Activated T-cell treated with anti-CD3 and anti-CD28 coated beads, Interleukin-2, amount 50 U/mL, for 72 hours (primary cell): ENCODE measurements at places on chromosomes 7 and 10. TPM values are rescaled to one million over a fixed set of nuclear protein-coding genes. Genes with fewer than 3 reads are reported as not detected.

NUDT5 gene
- 79.3 TPM for total RNA-seq

BTBD16 gene
- not detected for total RNA-seq

TEX36 gene
- not detected for total RNA-seq

ANKRD2 gene
- total RNA-seq = not detected

DNA sequence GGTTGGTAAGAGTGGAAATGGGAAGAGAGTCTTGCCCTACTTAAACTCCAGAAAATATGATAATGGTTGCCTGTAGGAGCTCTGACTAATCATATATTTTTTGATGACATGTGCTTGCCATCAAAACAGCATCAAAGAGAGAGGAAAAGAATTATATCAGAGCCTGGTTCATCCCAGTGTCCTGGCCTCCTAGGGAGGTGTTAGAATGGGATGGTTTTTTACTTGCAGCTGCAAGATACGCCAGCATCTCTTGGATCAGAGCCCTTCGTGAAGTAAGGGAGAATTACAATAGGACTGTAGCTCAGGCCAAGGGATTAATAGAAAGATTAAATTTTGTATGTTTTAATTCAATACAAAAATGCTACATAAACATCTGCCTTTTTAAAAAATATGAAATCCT lies 177.6 kb upstream of the HDAC9 start:
- H3K27ac ChIP-seq = no peak overlapping the region
- no peak overlapping the region for H3K4me3 ChIP-seq
- no peaks in the 10 kb centered on the region for H3K4me1 ChIP-seq
- DNase-seq = no peak

DNA sequence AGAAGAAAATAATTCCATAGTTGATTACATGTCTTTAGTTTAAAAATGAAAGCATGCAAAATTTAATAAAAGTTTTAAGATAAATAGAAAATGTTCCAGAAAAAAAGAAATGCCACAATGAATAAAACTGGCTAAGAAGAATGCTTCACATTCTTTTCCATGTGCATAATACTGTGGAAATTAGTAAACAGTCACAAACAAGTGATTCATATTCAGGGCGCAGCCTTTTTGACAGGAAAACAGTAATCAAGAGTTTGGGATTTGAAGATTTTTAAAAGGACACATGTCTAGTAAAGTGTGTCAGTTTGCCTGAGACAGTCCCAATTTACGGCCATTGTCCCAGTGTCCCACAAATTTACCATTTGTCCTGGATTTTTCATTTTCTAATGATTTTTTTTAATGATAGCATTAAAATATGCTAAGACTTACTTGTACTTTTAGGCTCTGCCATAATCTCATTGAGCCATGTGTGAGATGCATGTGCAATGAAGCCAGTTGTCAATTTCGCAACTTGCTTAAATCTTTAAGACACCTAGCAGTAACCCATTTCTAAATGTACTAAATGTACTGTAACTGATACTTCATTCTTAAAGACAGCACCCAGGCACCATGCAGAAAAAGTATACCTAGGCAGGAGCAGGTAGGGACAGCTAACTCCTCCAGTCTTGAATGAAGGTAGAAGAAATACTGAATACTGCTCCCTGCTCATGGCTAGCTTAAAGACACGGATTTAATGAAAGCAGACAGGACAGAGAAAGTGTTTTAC lies 46.9 kb downstream of the ZNF438 start:
- H3K27me3 ChIP-seq = no peaks in the 10 kb centered on the region
- no peak for DNase-seq
- peak overlapping the region; percentile 33 for H3K27ac ChIP-seq
- peaks cover 9% of the 10 kb centered on the region for H3K4me1 ChIP-seq
- peaks cover 3% of the 10 kb centered on the region for H3K36me3 ChIP-seq
- peak overlapping the region; percentile 32 for H3K4me3 ChIP-seq

DNA sequence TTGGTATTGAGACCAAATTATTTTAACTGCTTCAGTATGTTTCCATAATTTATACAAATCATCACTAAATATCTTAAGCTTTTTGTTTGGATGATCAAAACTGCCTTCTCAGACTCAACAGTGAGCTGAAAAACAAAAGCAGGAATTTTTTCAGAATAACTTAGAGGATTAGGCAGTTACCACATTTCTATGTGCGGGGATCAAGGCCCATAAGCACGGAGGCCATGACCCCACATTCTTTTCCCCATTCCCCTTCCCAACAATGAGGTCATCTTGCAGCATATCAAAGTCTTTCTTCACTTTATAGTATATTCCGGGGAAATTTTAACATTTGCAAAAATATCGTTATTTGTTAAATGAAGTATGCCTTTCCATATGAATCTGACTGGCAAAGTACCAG lies 125.8 kb downstream of the ELMO1 start:
- DNase-seq = no peak
- no peak overlapping the region for H3K4me3 ChIP-seq
- H3K4me1 ChIP-seq = peaks cover 20% of the 10 kb centered on the region
- no peak overlapping the region for H3K27ac ChIP-seq
- H3K27me3 ChIP-seq = no peaks in the 10 kb centered on the region

- H3K4me1 ChIP-seq = no peaks in the 10 kb centered on the region
- no peak overlapping the region for H3K4me3 ChIP-seq
- DNase-seq = no peak
- H3K27ac ChIP-seq = no peak overlapping the region
- no peaks in the 10 kb centered on the region for H3K27me3 ChIP-seq
Observed at GRCh38 chr7:93530701-93531100, 43.8 kb downstream of the CALCR start.

DNA sequence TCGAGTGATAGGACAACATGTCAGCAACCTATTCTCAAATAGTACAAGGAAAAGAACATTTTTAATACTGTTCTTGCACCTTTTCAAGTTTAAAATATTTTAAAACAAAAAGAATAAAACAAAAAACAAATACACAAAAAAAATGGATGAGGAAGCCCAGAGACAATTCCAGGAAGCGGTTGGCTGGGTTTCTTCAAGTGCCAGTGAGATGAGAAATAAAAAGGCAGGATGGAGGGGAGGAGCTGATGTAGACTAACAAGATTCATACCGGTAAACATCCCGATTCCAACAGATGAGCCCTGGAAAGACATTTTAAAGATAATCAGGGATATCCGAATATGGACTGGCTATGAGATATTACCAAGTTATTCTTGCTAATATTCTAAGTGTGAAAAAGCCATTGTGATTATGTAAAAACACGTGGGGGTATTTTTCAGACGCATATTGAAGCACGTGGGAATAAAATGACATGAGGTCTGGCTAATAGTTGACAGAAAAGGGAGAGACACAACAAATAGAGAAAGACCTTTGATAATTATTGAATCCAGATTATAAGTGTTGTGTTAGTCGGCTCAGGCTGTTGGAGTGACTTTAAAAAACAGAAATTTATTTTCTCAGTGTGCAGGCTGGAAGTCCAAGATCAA lies 101.3 kb upstream of the LRRC4 start:
- DNase-seq = no peak
- peaks cover 6% of the 10 kb centered on the region for H3K36me3 ChIP-seq

- no peaks in the 10 kb centered on the region for H3K36me3 ChIP-seq
- peaks cover 33% of the 10 kb centered on the region for H3K4me1 ChIP-seq
- no peak overlapping the region for H3K27ac ChIP-seq
- DNase-seq = peak; percentile 5
- H3K27me3 ChIP-seq = no peaks in the 10 kb centered on the region
Observed at GRCh38 chr7:152076324-152076821, 50.9 kb downstream of the GALNT11 start.

DNA sequence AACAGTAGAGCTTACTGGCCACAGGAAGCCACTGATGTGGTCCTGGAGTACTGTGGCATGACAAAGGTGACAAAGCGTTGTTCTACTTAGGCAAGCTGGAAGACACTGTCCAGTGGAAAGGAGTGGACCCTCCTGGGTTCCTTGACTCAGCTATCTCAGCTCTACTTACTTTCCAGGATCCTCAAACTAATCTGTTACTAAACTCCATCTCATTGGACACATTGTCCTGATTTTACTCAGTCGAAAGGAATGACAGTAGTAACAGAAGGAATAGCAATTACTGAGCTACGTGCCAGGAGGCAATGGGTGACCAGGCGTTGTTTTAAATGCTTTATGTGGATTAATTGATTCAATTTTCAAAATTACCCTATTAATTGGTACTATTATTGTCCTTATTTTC lies 41.6 kb downstream of the ABLIM1 start:
- H3K27ac ChIP-seq = no peak overlapping the region
- H3K4me3 ChIP-seq = no peak overlapping the region
- peaks cover 20% of the 10 kb centered on the region for H3K4me1 ChIP-seq
- H3K27me3 ChIP-seq = peaks cover 14% of the 10 kb centered on the region
- peaks cover 4% of the 10 kb centered on the region for H3K36me3 ChIP-seq
- DNase-seq = no peak

DNA sequence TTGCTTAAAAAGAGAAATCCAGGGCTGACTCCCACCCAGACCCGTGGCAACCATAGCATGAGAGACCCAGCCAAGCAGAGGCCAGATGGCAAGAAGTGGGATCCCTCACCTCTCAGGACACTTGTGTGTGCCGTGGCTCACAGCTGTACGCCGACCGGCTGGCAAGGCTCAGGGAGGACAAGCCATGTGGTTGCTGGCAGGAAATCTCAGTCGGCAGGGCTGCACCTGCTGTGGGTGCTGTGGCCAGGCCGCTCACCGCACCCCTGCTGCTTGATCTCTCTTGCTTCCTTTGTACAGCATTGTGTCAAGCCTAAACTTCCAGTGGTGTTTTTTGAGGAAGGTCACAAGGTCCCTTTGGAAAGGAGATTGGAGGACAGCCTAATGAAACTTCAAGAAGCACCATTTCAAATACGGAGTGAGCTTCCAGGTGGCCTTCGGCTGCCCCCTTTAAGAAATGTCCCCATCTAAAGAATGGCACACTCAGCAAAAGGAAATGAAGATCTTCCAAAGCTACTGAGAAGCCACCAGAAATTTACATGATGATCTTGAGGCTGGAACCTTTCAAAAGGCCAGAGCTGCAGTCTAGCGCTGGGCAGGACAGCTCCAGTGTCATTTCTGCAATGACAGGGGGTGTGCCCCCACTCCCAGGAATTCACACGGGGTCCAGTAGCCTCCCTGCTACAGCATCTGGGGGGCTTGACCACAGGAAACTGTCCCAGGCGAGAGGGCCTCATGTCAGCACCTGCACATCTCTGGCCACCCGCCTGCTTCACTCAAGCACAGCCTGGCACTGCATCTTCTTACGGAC lies 409.0 kb upstream of the MGMT start:
- peak; percentile 54 for DNase-seq
- H3K36me3 ChIP-seq = no peaks in the 10 kb centered on the region
- peaks cover 20% of the 10 kb centered on the region for H3K4me1 ChIP-seq

- no peak for DNase-seq
- no peaks in the 10 kb centered on the region for H3K27me3 ChIP-seq
- no peak overlapping the region for H3K27ac ChIP-seq
Observed at GRCh38 chr7:105454921-105455320, 66.2 kb upstream of the SRPK2 start.

DNA sequence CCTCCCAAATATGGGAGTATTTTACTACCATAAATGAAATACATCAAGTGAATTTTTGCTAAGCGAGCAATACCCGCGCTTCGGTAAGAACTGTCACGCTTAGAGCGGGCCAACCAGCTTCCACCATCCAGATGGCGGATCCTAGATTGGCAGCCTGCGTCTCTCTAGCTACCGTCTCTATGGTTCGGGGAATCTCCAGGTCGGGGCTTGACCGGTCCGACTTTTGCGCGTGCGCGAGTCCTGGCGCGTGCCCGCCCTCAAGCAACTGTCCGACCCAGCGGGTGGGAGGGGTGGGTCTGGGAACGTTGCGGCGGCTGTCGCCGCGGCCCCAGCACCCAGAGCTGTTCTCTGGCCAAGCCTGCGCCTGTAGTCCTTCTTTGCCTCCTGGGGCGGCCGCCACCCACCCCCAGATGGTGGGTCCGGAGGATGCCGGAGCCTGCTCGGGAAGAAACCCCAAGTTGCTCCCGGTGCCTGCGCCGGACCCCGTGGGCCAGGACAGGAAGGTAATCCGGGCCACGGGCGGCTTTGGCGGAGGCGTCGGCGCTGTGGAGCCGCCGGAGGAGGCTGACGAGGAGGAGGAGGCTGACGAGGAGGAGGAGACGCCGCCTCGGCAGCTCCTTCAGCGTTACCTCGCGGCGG lies at the start of gene TBC1D12:
Gene TBC1D12 (plus strand): TSS at position 338 of the 639 bp plus-strand sequence. CDS start 73 bp downstream, at position 411.
- DNase-seq = peak; percentile 59
- H3K36me3 ChIP-seq = peaks cover 3% of the 10 kb centered on the region
- peaks cover 59% of the 10 kb centered on the region for H3K27me3 ChIP-seq
- no peaks in the 10 kb centered on the region for H3K4me1 ChIP-seq

- H3K27me3 ChIP-seq = no peaks in the 10 kb centered on the region
- H3K4me3 ChIP-seq = no peak overlapping the region
- no peaks in the 10 kb centered on the region for H3K36me3 ChIP-seq
- H3K27ac ChIP-seq = no peak overlapping the region
- no peak for DNase-seq
Observed at GRCh38 chr10:27636816-27637215, 108.8 kb downstream of the MKX start.

GRCh38 chr7:36796850-36797536 lies 72.7 kb upstream of the AOAH start:
- H3K27ac ChIP-seq = no peak overlapping the region
- H3K27me3 ChIP-seq = no peaks in the 10 kb centered on the region
- DNase-seq = no peak
- peaks cover 22% of the 10 kb centered on the region for H3K4me1 ChIP-seq
- no peak overlapping the region for H3K4me3 ChIP-seq
